ENCODE measurements at places on chromosomes 16 and 17. TPM values are rescaled to one million over a fixed set of nuclear protein-coding genes. Genes with fewer than 3 reads are reported as not detected.

DNA sequence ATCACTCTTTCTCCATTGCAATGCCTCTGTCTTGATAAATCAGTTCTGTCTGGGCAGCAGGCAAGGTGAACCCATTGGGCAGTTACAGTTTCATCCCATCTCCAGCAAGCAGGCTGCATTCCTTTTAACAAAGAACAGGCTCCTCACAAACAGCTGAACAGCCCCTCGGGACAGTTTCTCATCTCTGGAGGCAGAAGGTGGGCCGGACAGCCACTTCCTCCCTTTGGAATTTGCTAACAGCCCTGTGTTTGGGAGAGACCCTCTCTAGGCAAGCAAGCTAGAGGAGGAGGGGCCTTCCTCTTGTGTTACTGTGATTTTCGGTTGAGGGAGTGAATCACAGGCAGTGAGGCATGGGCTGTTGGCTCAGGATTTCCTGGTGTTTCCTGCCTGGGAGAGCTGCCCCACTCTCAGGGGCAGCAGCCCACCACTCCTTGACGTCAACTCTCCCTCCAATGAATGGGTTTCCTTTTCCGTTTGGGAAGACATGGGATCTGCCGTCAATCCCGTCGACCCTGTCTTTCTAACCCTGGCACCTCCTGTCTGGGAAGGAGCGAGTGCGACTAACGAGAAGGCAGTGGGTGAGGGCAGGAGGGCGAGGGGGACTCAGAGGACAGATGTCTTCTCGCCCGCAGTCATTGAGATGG lies 3.7 kb upstream of the PGS1 start:
- no peak for DNase-seq
- H3K4me3 ChIP-seq = no peak overlapping the region
- H3K4me1 ChIP-seq = peaks cover 48% of the 10 kb centered on the region
- no peaks in the 10 kb centered on the region for H3K36me3 ChIP-seq
- peak overlapping the region; percentile 97 for H3K27ac ChIP-seq
- H3K27me3 ChIP-seq = no peaks in the 10 kb centered on the region

GRCh38 chr17:77379832-77380231 lies 239.1 kb downstream of the SEC14L1 start:
- DNase-seq = no peak
- H3K27me3 ChIP-seq = no peaks in the 10 kb centered on the region
- no peak overlapping the region for H3K27ac ChIP-seq
- H3K4me1 ChIP-seq = peaks cover 95% of the 10 kb centered on the region

GRCh38 chr17:21299981-21300600 lies 15.6 kb downstream of the MAP2K3 start:
- DNase-seq = no peak
- no peaks in the 10 kb centered on the region for H3K27me3 ChIP-seq
- peaks cover 67% of the 10 kb centered on the region for H3K36me3 ChIP-seq
- no peak overlapping the region for H3K4me3 ChIP-seq

GRCh38 chr16:65763640-65764305 lies 602.7 kb upstream of the CDH5 start:
- H3K4me3 ChIP-seq = no peak overlapping the region
- H3K36me3 ChIP-seq = no peaks in the 10 kb centered on the region
- no peak overlapping the region for H3K27ac ChIP-seq
- DNase-seq = no peak
- H3K27me3 ChIP-seq = no peaks in the 10 kb centered on the region

DNA sequence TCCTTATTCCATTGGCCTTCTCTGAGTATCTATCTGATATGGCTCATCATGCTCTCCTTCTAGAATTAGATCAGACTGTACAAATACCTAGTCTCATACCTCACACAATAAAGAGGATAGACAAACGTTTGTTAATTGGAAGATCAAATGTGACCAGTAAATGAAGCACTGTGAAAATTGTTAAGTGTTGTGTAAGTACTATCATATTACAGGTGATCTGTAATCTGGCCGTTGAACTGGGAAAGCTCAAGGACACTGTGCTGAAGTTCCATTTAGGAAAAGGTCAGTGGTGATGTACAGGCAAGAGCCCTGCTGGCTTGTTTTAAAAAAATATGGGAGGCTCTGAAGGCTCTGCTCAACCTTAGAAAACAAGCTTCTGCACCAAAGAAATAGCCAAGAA lies 38.5 kb upstream of the CORO6 start:
- H3K4me1 ChIP-seq = peaks cover 10% of the 10 kb centered on the region
- H3K27me3 ChIP-seq = no peaks in the 10 kb centered on the region
- H3K27ac ChIP-seq = no peak overlapping the region
- no peak for DNase-seq

GRCh38 chr16:80803339-80804055 lies 901 bp downstream of the CDYL2 start:
- H3K27ac ChIP-seq = no peak overlapping the region
- no peaks in the 10 kb centered on the region for H3K36me3 ChIP-seq
- no peaks in the 10 kb centered on the region for H3K4me1 ChIP-seq

- H3K4me1 ChIP-seq = no peaks in the 10 kb centered on the region
- peak; percentile 74 for DNase-seq
- H3K4me3 ChIP-seq = no peak overlapping the region
- H3K27ac ChIP-seq = no peak overlapping the region
- peaks cover 95% of the 10 kb centered on the region for H3K36me3 ChIP-seq
- no peaks in the 10 kb centered on the region for H3K27me3 ChIP-seq
Measured at GRCh38 chr16:89277641-89278341, 60.3 kb downstream of the ZNF778 start.

- no peaks in the 10 kb centered on the region for H3K27me3 ChIP-seq
- no peak overlapping the region for H3K4me3 ChIP-seq
- peaks cover 7% of the 10 kb centered on the region for H3K4me1 ChIP-seq
- no peak for DNase-seq
- no peak overlapping the region for H3K27ac ChIP-seq
Measured at GRCh38 chr17:14318109-14318917, 17.4 kb downstream of the HS3ST3B1 start.

UMOD gene
- total RNA-seq = not detected

SPATA22 gene
- total RNA-seq = 0.20 TPM

LITAF gene
- 103 TPM for total RNA-seq

TAC4 gene
- total RNA-seq = not detected
